ENCODE measurements at places on chromosomes 4 and X. TPM values are rescaled to one million over a fixed set of nuclear protein-coding genes. Genes with fewer than 3 reads are reported as not detected.

DNA sequence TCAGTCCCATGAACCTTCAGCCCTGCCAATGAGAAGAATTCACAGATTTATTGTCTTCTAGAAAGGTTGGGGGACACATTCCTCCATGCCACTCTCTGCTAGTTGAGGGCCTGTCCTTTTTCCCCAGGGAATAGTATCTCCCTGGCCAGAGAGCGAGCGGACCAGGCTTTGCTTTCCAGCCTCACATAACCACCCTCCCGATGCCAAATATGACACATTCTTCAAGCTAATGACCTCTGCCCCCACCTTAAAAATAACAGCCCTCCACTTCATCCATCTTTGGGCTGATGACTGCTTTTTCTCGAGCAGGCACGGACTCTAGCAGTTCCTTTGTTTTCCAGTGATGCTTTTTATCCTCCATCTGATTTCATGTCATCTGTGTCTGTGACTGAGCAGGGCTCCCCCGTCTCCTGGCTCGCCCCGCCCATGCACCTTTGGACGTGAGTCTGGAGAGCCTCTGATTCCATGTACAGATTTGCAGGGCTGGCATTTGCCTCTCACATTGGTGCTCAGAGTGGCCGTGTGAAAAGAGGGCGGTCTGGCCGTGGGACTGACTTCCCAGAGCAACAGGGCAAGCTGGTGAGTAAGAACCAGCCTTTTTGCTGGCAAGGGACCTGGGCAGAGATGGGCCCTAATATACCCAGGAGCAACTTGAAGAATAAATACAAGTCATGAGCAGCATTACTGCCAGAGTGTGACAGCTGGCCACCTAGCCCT, 279.8 kb downstream of the BCOR start:
- DNase-seq, result no peak

GRCh38 chrX:19705196-19705769, 182.1 kb downstream of the SH3KBP1 start:
- DNase-seq, result no peak

DNA sequence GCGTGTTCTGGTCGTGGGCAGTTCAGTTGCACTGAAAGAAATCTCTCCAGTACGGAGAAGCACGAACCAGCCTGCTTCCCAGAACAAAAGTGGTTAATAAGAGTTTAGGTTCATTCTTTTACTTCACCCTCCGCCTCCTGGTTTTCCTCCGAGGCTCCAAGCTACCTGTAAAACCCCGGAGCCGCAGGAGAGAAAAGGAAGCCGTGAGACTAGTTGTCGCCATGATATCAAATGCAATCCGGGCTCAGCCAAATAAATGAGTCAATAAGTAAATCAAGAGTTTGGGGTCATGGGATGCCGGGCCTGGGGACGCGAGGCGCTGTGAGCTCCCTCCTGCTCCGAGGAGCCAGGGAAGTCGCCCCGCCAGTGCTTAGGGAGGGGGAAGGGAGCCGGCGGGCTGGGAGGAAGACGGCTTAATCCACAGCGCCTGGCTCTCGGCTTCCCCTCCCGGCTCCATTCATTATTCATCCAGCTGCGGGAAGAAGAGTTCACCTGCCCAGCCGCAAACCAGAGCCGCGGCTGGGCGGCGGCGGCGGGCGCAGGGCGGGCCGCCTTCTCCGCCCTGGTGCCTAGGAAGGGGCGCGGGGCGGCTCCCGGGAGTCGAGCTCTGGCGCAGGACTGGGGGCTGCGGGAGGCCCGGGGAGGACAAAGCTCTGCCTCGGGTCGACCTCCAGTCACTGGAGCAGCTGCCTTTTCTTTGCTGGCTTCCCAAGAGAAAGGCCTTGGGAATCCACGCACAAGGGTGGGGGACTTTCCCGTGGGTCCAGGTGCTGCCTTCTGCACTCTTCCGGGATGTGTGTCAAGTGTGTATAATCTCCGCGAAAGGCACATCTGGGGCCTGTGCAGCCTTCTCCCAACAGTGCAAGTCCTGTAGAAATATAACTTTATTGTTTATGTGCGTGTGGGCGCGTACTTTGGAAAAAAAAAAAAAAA, 1.7 kb downstream of the FRAS1 start:
- peak; percentile 19 for DNase-seq

The DUX4 gene
- total RNA-seq, result not detected

The MAPK10 gene
- total RNA-seq, result 41.0 TPM

- DNase-seq, result no peak
Observed at GRCh38 chr4:146585761-146586333, 52.8 kb upstream of the POU4F2 start.

The CXCL9 gene
- total RNA-seq, result 0.20 TPM

The ZNF674 gene
- 11.5 TPM for total RNA-seq

DNA sequence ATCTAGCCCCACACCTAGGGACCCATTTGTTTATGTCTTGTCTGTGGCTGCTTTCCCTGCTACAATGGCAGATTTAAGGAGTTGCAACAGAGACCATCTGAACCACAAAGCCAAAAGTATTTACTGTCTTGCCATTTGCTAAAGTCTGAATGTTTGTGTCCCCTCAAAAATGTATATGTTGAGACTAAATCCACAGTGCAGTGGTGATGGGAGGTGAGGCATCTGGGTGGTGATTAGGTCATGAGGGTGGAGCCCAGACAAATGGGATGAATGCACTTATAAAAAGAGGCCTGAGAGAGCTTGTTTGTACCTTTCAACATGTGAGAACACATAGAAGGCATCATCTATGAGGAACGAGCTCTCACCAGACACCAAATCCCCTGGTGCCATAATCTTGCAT, 137.3 kb downstream of the TMEM144 start:
- no peak for DNase-seq

- no peak for DNase-seq
Observed at GRCh38 chr4:113394108-113394729, 344.8 kb downstream of the ANK2 start.

The CNGA1 gene
- not detected for total RNA-seq

- DNase-seq, result no peak
Observed at GRCh38 chr4:60034361-60034760, 1165.8 kb upstream of the ADGRL3 start.

- peak; percentile 21 for DNase-seq
Observed at GRCh38 chrX:13506574-13506973, 62.8 kb upstream of the EGFL6 start.

- peak; percentile 7 for DNase-seq
Observed at GRCh38 chr4:8325291-8325973, 55.9 kb downstream of the HTRA3 start.

GRCh38 chrX:115344885-115345614, 55.5 kb downstream of the LUZP4 start:
- peak; percentile 85 for DNase-seq

- DNase-seq, result no peak
Observed at GRCh38 chr4:62881901-62882300, 1527.3 kb downstream of the TECRL start.

DNA sequence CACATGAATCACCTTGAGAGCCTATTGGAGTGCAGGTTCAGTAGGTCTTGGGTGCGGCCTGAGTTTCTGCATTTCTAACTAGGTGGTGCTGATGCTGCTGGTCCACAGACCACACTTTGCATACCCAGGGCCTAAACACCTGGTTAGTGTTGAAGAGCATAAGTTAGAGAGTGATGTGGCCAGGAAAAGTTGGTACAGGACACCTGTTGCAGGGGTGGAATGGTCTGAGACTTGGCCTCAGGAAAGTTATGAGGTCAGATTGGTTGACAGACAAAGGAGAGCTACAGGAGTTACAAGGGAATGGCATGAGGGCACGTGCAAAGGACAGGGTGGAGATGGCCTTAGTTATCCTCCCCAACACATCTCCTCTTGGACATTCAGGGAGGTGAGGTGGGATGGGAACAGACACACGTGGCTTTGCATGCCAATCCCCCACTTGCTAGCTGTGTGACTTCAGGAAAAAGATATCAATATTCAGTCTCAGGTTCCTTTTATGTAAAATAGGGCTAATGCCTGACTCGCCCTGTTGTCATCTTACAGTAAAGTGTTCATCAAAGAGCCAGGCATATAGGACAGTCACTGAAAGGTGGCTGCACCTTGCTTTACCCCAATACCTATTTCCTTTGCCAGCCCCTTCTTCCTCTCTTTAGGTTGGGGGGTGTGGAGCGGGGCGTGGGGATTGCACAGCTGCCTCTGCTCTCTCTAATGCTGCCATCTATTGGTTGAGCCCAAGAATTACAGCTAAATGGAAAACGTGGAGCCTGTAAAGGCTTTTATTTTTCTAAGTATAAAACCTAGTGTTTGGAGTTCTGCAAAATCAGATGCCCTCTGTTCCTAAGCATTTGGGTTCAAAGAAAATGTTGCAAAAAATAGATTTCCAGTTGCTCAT, 47.5 kb downstream of the ATG4A start:
- DNase-seq, result no peak

- DNase-seq, result no peak
Observed at GRCh38 chrX:101206471-101206870, 13.1 kb upstream of the DRP2 start.

DNA sequence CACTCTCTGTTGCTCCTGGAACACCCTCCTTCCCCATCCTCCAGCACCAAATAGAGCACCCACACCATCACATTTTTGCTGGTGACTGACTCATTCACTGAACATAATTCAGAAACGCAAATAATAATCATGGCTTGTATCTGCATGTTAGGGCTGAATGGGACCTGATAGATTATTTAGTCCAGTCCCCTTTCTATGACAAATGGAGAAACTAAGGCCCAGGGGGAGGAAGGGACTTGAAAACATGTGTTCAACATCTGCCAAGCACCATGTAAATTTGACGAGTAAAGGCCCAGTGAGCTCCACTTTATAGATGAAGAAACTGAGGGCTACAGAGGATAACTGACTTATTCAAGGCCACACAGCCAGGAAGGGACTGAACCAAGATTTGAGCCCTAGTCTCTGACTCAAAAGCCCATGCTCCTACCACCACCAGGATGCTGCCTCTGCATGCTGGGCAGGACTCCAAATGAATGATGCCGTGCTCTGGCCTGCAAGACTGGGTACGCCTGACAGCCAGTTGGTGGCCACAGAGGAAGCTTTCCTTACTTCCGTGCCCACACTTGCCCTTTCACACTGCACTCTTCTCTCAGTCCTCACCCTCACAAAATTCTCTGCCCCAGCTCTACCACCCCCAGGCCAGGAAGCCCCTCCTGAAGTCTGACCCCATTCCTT, 133.3 kb upstream of the PJA1 start:
- DNase-seq, result no peak

GRCh38 chrX:29662759-29663503, 552.4 kb upstream of the MAGEB2 start:
- DNase-seq, result no peak

GRCh38 chr4:15765910-15766697, 12.0 kb upstream of the CD38 start:
- DNase-seq, result no peak

The SSX3 gene
- total RNA-seq, result not detected

The RNF113A gene
- total RNA-seq, result 9.5 TPM

DNA sequence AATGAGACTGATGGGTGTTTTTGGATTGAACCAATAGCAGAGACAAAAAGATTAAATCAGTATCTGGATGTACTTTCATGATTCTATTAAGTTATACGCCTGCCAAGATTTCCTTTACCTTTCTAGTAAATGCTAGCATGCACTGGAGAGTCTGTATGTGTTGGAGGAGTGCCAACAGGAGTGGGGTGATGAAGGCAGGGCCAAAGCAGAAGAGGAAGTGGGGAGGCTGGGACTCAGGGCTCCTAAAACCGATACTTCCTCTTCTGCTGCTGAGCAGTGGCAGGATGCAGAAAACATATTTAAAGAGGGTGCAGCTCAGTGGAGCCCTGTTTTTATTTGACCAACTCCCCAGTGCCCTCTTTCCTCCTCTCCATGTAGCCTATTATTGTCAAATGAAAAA, 5.6 kb downstream of the CYSLTR1 start:
- DNase-seq, result no peak

DNA sequence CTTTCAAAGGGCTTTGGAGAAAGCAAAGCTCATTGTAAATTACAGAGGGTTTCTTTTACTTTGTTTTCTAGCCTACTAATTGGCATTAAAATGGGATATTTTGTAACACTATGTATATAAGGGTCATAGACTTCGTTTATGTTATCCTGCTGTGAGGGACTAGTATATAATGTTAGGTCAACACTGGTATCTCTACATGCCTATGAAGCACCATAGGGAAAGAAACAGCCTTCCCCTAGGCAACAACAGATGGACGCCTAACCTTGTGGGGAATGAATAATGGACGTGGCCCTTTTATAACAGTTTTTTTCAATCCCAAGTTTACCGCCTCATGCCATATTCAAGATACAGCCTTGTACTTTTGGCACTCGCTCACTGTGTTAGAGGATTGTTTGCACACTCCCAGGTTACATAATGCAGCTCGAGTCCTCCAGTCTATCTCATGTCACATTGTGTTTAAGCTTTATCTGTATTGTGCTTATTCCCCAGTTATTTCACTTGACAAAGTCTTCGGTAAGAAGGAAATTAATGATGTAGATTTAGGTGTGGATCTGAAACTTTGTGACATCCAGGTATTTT, 711.0 kb downstream of the RPA4 start:
- DNase-seq, result no peak

- DNase-seq, result no peak
Observed at GRCh38 chr4:118968813-118969212, 80.2 kb downstream of the SYNPO2 start.

DNA sequence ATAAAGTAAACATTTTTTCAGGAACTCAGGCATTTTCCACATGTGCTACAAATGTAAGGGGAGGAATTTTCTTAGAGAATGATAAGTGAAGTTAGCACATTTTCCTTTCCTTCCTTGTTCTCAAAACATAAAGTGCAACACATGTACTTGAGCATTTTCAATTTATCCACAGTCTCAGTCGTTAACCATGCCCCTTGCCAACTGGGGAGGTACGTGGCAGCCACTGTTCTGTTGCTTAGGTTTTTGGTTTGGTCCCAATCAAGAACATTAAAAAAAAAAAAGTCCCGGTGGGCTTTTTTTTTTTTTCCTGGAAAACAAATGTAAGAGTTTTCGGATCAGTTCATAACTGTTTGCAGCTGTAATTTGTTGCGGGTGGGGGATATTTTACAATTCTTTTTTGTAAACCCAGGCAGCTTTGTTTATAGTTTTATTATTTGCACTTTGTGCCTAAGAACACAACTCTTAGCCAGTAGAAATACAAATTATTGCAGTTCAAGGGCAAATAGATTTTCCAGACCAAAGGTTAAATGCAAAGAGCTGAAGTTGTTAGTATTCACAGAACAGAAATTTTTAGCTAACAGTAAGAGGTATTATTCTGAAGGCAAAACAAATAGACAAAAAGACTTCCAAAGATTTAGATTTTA, 112.1 kb upstream of the NAP1L5 start:
- peak; percentile 43 for DNase-seq

GRCh38 chrX:150362599-150363481, at the start of gene MAMLD1:
Gene MAMLD1, plus strand, starts transcription at chrX:150363317. Its CDS starts 82,200 bp downstream, at chrX:150445517.
- DNase-seq, result peak; percentile 76

- DNase-seq, result no peak
Observed at GRCh38 chr4:94673961-94674360, 83.8 kb upstream of the BMPR1B start.

DNA sequence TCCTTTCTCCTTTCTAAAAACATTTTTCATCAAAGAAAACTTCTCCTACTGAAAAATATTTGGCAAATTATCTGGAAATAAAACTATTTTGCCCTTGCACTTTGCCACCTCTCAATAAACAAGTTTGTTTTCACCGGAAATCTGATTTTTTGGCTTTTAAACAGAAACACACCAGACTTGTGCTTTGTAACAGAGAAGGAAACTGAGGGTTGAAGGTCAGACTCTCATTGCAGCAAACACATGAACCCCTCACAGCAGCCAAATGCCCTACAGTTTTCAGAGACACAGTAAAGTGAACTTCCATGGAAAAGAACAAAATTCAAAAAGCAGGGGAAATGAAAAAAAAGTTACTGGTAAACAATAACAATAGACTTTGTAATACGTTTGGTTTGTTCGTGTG, 95.6 kb upstream of the WDR17 start:
- no peak for DNase-seq

The FSTL5 gene
- total RNA-seq, result not detected

- DNase-seq, result no peak
Observed at GRCh38 chrX:154000051-154000450, 19.7 kb downstream of the IRAK1 start.
